ENCODE measurements at places on chromosomes 5 and 9. TPM values are rescaled to one million over a fixed set of nuclear protein-coding genes. Genes with fewer than 3 reads are reported as not detected.

TMEM167A gene
- total RNA-seq = 101 TPM

DNA sequence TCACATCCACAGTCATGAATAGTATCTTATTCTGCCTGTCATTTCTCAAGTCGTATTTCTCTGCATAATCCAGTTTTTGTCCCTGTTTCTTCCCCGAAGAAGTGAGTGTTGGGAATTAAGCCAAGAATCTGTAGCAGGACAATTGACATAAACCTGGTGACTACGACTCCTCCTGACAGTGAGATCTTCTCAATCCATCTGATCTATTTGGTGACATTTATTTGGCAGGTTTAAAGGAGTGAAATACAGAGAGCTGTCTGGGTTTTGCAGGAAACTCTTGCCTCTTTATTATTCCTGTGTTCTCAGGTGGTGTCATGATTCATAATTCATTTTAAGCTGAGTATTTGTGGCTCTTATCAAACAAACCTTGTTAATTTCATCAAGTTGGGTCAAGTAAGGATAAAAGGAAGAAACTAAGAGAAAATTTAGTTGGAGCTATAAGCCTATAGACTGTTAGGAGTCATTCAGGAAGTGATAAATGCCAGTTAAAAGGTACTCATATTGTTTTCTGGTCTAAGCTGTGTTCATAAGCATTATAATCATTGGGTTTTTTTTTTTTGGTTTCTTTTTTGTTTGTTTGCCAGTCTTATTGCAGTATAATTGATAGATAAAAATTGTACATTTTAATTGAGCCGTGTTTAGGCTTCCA, 95.9 kb upstream of the PCSK1 start:
- DNase-seq = peak; percentile 14

FGF18 gene
- not detected for total RNA-seq

IL3 gene
- not detected for total RNA-seq

DNA sequence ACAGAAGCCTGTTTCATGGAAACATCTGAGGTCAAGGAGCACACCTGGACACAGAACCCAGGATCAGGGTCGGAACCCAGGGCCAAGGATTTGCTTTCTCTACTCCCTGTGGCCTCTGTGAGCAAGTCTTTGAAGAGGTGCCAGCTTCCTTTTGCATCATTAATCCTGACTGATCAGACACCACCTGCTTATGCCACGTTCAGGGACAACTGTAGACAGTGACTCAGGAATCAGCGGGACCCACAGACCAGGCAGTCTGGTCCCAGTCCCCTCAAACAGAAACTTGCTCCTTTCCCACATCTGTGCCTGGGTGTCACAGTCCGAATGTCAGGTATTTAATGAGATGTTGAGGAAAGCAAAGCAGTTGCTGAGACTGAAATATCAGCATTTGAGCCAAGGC, 154.8 kb downstream of the SGCD start:
- no peak for DNase-seq

DNA sequence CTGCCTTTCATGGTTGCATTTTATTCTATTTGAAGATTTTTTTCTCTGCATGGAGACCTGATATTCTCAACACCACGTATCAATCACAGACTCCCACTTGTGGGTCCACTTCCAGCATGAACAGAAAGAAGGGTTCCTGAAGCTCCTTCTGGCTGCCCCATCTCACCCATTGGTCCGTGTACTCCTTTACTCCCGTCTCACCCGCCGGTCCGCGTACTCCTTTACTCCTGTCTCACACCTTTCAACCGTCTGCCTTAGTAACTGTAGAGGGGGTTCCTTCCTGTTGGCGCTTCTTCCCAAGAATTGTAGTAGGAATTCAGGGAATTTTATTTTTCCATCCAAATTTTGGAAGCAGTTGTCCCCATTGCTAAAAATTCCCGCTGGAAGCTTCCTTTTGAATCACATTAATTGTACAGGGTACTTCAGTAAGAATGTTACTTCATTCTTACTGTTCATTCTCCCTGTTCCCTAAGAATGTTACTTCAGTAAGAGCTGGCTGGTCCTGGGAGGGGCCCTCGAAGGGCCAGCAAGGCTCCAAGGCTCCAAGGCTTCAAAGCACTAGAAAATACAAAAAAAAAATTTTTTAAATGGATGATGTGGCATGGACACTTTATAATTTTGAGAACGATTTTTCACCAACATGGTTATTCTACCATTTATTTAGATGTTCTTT, 3.9 kb upstream of the LPCAT1 start:
- no peak for DNase-seq

- DNase-seq = no peak
These were observed 77.3 kb upstream of the ATP10B start for GRCh38 chr5:160929360-160929759.

DNA sequence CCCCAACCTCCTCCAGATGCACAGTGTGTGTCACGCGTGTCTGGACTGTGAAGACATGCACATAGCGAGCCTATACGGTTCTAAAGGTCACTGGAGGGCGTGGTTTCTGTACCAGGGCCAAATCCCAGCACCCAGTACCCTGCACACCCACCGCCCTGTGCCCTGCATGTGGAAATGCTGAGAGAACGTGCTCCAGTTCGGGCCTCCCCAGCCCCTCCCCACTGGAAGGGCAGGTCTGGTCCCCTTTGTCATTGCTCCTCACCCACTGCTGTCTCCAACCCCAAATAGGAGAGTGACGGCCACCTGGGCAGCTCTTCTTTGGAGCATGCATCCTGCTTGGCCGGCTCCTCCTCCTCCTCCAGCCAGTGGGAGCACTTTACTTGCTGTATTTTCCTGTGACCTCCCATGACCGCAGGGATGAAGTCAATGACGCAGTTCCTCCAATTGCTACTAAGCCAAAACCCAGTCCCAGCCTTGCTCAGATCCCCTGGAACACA, 116.7 kb downstream of the WNK2 start:
- no peak for DNase-seq

GRCh38 chr9:14415947-14416346, 102.0 kb upstream of the NFIB start:
- DNase-seq = no peak

- no peak for DNase-seq
These were observed 164.0 kb downstream of the ARL15 start for GRCh38 chr5:54146390-54146789.

- no peak for DNase-seq
These were observed 217.3 kb downstream of the ADAMTS6 start for GRCh38 chr5:65264420-65264819.

- peak; percentile 75 for DNase-seq
These were observed 840.3 kb upstream of the SEMA6A start for GRCh38 chr5:117414926-117415325.

DNA sequence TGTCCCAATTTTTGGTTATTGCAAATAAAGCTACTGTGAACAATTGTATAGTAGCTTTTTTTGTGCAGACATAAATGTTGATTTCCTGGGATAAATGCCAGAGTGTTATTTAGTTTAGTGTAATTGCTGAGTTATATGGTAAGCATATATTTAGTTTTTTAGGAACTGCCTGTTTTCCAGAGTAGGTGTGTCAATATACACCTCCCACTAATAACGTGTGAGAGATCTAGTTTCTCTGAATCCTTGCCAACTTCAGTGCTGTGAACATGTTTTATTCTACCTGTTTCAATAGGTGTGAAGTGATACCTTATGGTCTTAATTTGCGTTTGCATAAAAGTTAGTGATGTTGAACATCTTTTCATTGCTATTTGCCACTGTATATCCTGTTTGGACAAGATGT, 9.1 kb upstream of the OR2S2 start:
- DNase-seq = no peak

- no peak for DNase-seq
These were observed 88.5 kb downstream of the SNX24 start for GRCh38 chr5:122933956-122934355.

Data from SK-MEL-5 (cell line).